ENCODE measurements at places on chromosomes 2 and 18. TPM values are rescaled to one million over a fixed set of nuclear protein-coding genes. Genes with fewer than 3 reads are reported as not detected.
A peak's percentile ranks its signal among the peaks of the same experiment; 100 is the strongest.

GRCh38 chr2:3628241-3628679, 29.7 kb upstream of the ALLC start:
- H3K27ac ChIP-seq: no peak overlapping the region
- no peaks in the 10 kb centered on the region for H3K36me3 ChIP-seq
- H3K4me1 ChIP-seq: no peaks in the 10 kb centered on the region
- DNase-seq: no peak
- no peak overlapping the region for H3K4me3 ChIP-seq

DNA sequence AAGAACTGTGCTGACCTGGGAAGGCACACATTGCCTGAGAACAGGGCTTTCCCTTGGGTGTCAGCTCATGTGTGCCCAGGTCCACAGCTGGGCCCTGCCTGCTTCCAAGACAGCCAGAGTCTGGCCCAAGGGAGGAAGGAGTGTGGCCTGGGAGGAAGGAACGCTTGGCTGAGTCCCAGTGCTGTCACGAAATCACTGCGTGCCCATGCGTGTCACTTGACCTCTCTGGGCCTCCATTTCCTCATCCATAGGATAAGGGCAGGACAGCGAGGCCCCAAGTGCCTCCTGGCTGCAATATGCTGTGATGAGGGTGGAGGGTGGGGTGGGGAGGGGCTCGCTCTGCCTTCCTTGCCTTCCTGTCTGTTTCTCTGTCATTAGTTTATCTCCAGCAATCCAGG, 642 bp upstream of the KCNK3 start:
- no peaks in the 10 kb centered on the region for H3K36me3 ChIP-seq
- H3K27ac ChIP-seq: peak overlapping the region; percentile 36
- H3K27me3 ChIP-seq: no peaks in the 10 kb centered on the region
- no peaks in the 10 kb centered on the region for H3K4me1 ChIP-seq

- H3K4me3 ChIP-seq: no peak overlapping the region
- no peaks in the 10 kb centered on the region for H3K36me3 ChIP-seq
- H3K27me3 ChIP-seq: no peaks in the 10 kb centered on the region
- no peak for DNase-seq
Observed at GRCh38 chr2:33321236-33321771, 155.1 kb upstream of the RASGRP3 start.

TFCP2L1 gene
- 1.7 TPM for total RNA-seq

OLA1 gene
- 45.2 TPM for total RNA-seq

DUSP28 gene
- total RNA-seq: 2.1 TPM
